Activated CD4-positive, CD25-positive, alpha-beta regulatory T cell (primary cell): ENCODE measurements at places on chromosomes 4 and X.

GRCh38 chrX:111402344-111402743 lies 9.6 kb downstream of the DCX start:
- DNase-seq = no peak

DNA sequence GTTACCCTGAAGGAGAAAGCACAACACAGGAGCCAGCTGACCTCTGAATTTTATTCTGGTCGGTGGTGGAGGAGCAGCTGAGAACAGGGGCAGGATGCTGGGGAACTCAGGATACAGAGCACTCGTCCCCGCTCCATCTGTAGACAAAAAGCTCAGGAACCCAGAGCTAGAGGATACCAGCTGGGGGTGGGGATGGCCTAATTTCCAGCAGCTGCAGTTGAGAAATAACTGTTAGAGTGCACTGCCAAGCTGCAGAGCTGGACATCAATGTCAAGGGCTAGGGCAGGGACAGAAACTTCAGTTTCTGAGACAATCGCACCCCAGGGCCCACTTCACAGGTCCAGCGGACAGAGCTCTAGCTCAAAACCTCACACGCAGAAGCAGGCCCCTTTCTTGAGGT lies 122.1 kb upstream of the GUCY1A1 start:
- no peak for DNase-seq

GRCh38 chr4:72311291-72311690 lies 257.7 kb downstream of the ADAMTS3 start:
- DNase-seq = no peak

- DNase-seq = no peak
Observed at GRCh38 chrX:70009970-70010369, 39.8 kb downstream of the AWAT2 start.

DNA sequence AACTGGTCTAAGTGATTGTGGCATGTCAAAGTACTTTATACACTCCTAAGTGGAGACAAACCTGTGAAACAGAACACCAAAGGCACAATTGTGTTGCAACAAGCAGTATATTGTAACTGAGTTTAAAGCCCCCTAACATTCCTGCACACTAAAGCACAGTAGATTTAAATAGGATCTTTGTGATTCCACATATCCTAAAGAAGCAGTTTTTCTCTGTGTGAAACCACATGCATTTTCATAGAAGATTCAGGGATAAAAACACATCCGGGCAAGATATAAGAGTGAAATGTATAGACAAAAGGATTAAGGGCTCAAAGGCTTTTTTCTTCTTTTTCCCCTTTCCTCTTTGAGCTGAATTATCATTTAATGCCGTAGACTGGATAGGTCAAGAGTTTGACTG lies 82.2 kb downstream of the ANK2 start:
- DNase-seq = no peak

GRCh38 chr4:139889901-139890300 lies 224.3 kb downstream of the MGST2 start:
- DNase-seq = no peak

- DNase-seq = no peak
Observed at GRCh38 chrX:30967516-30967915, 78.5 kb upstream of the TAB3 start.

- DNase-seq = no peak
Observed at GRCh38 chr4:26388671-26389070, 67.9 kb downstream of the RBPJ start.

DNA sequence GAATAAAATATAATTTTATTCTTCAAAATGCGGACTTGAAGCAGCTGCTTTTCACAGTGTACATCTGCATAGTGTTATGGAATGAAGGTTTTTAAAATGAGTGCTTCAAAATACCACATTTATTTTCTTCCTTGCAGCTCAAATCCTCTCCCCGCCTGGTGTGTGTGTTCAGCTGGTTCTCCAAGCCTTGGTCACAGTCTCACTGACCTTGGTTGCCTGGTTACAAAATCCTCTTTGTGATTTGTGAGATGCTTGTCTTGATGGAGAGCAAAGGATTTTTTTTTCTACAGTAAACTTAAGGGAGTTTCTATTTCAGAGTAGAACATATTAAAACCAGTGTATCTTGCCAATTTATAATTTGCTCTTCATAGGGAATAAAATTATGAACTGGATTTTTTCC lies 139.2 kb downstream of the PCDH18 start:
- no peak for DNase-seq

GRCh38 chr4:17619416-17620105 lies 5.1 kb downstream of the MED28 start:
- DNase-seq = no peak

DNA sequence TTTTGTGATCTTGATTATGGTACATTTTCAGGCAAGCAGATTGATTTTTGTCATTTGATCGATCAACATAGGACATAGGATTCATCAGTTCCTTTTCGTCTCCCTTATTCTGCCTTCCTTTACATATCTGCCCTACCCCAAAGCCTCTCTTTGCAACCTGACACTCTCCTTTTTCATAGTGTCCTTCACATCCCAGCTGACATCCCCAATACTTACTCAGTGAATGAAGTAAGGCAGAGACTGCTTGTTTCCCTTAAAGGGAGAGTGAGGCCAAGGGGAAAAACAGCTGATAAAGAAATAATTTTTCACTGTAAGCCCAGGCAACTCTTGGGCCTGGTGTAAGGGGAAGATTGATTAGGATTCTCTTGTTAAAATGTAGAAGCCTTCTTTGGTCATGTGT lies 69.8 kb downstream of the GBA3 start:
- no peak for DNase-seq

- no peak for DNase-seq
Observed at GRCh38 chr4:79057772-79058171, 118.5 kb upstream of the PAQR3 start.

DNA sequence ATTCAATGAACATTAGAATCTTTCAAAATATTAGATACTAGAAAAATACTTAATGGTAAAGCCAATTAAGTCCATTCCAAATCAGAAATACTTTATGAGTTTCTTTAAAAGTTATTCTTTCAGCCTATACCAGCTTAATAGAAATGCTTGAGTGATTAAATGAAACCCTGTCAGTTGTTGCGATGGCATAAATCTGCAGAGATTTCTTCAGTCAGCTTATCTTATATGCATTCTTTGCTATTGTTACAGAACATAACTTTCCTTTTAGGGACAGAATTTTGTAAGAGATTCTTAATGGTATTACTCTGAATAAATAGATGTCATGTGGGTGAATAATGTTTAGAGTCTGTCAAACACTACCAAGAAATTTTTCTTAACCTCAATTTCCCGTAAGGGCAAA lies 325.0 kb upstream of the HAND2 start:
- DNase-seq = no peak

DNA sequence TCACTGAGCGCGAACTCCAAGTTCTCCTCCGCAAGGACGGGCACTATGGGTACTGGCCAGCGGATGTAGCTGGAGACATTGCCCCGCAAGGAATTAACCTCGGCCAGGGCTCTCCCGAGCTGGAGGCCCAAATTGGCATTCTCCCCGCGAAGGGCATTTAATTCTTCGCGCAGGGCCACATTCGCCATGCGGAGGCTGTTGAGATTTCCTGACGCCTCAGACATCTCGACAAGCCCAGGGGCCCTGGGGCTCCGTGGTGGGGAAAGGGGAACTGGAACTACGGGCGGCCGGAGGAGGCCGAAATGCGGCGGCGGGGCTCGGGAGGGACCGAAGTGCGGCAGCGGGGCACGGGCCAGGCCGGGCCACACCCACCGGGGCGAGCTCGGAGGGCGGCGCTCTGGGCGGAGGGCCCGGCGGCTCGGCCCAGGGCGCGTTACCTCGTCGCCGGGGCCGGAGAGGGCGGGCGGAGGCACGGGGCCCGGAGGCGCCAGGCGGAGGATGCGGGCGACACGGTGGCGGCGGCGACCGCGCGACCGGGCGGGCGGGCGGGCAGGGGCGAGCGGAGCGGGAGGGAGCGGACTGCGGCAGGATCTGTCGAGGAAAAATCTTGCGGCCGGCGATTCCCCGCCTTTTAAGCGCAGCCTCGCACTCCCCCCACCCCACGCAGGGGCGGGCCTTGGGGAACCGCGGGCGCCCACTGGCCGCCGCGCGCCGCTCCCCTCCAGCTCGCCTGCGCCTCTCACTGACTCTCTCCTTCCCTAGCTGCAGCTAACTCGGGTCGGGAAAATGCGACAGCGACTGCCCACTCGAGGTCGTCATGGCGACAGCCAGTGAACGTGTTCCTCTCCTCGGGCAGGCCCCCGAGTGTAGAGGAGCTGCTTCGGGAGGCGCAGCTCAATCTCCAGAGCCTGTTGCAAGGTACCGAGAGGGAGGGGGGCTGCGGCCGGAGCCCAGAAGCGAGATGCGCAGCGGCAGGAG lies at the start of gene RTL5:
TSS of gene RTL5 (minus strand) at position 599 of the 978 bp plus-strand sequence.
- peak; percentile 1 for DNase-seq

- DNase-seq = no peak
Observed at GRCh38 chr4:3402491-3403347, 39.0 kb upstream of the HGFAC start.

DNA sequence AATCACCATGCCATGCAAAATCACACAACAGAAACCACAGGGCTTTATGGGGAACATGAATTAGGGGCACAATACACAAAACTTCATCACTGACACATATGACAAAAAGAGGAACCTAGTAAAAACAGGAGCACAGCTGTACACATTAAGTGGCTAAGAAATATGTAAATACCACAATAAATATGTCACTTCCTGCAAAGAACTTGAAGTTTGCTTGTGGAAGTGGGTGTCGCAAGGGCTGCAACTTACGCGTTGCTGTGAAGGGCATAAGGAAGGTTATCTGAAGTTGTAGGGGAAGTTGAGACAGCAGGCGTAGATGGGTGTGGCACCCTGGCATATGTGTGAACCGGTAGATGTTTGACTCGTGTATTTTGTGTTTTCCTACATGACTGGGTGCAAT lies 42.4 kb downstream of the CLCN4 start:
- no peak for DNase-seq

- no peak for DNase-seq
Observed at GRCh38 chr4:88138561-88138960, 19.9 kb downstream of the ABCG2 start.

- no peak for DNase-seq
Observed at GRCh38 chr4:10413177-10413576, 44.0 kb downstream of the ZNF518B start.

DNA sequence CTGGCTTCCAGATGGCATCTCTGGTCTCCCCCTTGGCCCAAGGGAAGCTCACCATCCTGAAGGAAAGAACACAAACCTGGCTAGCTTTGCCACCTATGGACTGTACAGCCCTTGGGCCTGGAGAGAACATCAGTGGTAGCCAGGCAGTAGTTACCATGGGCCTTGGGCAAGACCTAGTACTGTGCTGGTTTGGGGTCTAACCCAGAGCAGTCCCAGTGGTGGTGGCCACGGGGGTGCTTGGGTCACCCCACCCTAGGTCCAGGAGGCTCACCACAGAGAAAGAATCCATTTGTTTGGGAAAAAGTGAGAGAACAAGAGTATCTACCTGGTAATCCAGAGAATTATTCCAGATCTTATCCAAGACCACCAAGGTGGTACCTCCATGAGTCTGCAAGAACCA lies 290.7 kb upstream of the PPP1R2C start:
- no peak for DNase-seq

- no peak for DNase-seq
Observed at GRCh38 chrX:104335756-104336155, 81.0 kb upstream of the ESX1 start.

- DNase-seq = no peak
Observed at GRCh38 chr4:157010630-157011029, 39.0 kb upstream of the PDGFC start.

GRCh38 chrX:119410027-119410819 lies 11.1 kb downstream of the SLC25A43 start:
- DNase-seq = no peak

DNA sequence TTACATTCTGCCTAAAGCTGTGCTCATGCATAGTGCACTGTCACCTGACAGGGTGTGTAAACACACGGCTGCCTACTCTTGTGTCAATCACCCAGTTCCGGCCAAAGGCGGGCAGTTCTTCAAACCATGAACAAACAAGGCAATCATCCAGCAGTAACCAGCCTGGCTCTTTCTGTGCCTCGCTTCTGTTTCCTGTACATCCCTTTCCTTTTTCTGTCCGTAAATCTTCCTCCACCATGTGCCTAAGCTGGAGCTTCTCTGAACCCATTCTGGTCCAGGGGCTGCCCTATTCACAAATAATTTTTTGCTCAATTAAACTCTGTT lies 60.8 kb upstream of the CBR4 start:
- no peak for DNase-seq

DNA sequence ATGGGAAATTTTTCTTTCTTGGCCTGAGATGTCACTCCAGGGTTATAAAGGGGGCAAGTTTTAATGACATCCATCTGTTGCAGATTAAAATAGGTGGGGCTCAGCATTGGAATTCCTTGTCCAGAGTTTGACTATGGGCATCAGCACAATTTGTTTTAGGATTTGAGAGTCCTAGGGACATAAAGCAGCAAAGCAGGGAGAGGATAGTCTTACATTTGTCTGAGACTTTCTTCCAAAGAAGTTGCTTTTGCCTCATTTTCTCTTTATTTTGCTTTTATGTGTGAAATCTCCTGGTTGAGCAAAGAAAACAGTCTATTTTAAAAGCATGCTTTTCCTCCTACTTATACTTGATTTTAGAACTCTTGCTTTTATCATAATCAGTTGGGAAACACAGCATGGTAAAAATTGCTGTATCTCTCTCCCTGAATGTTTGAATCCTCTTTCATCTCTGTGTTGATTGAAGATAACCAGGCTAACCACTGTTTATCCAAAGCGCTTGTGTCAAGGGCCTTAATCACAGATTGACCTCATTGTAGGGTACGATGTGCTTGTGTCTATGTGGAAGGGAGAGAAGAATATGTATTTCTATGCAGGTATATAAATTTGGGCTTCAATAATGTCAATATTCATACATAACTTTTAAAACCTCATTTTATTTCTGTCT lies 121.5 kb downstream of the ANK2 start:
- DNase-seq = no peak

- DNase-seq = no peak
Observed at GRCh38 chr4:64359489-64359888, 49.8 kb downstream of the TECRL start.

DNA sequence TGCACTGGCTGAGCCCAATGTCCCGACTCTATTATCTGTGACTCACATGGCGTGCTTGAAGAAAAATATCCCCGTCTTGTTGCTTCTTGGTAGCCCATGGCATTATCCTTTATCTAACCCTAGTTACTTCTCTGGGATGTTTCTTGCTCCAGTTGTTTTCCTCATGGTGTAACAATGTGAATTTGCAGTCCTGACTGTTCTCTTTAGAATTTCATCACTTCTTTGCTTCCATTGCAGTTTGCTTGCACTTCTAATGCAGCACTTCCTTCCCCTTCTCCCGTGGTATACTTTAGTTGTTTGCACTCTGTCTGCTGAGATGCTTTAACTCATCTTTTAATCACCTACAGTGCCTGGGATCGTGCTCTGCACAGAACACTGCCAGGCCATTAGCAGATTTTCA lies 126.9 kb downstream of the MAML3 start:
- DNase-seq = no peak

DNA sequence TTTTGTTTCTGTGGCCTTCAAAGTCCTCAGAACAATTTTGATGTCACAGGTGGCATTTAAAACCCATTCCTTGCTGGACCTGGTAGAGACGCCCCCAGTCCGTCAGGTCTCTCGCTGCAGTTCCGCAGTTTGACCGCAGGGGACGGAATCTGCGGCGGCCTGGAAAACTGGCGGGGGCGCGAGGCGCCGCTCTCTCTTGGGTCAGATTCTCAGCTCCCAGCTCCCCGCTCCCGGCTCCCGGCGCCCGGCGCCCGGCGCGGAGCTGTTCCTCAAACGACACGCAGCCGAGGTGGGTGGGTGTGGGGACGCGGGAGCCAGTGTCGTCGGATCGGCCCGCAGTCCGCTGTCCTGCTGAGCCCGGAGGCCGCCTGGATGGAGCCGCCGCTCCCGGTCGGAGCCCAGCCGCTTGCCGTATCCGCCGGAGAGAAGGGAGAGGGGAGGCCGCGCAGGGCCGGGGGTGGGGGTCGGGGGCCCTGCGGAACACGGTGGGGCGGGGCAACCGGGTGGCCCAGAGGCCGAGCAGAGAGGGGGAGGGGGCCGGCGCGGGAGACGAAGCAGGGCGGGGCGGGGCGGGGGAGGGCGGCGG lies at the start of gene OCRL:
TSS of gene OCRL (plus strand) at position 192 of the 586 bp plus-strand sequence. CDS start at position 373, 181 bp downstream.
- peak; percentile 2 for DNase-seq
